ENCODE measurements at places on chromosomes 12 and 14.

DNA sequence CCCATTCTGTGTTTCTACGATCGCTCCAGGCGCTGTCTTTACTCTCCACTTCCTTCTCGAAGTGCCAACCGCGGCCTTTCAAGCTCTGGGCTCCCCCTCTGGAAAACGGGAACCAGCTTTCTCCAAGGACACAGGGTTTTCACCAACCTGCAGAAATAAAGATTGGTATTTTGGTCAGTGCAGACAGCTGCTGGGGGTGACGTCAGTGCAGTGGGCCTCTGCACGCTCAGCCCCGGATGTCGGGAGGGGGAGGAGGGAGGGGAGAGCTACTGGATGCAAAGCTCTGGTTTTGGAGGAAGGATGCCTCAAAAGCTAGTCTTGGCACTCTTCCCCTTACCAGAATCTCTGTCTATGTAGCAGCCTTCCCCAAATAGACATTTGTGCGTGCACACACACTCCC is 19.9 kb downstream of the HRK start:
- DNase-seq = no peak

DNA sequence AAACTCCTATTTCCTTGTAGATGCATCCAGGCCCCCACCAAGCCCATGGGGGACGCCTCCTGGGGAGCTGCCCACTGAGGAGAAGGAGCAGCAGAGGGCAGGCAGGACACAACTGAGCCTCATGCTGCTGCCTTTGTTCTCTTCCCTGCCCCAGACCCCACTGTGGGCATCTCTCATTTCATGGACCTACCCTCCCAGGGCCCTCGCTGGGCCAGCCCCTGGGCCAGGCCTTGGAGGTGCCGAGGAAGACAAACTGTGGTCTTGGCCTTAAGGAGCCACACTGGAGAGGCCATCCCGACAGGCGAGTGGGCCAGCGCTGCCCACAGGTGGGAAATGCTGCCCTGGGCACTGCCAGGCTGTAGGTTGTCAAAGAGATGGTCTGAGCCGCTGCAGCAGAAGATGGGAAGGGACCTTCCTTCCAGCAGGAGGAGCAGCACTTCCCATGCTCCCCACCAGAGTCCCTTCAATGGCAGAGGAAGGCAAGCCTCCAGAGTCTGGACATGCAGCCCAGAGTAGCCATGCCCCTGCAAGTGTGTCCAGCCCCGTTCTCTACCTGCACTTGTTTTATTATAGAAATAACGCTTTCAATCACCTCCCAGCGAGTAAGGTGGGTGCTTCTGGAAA is 147.4 kb downstream of the BCL11B start:
- DNase-seq = no peak

GRCh38 chr12:92186038-92186470 is 40.4 kb upstream of the BTG1 start:
- DNase-seq = no peak

DNA sequence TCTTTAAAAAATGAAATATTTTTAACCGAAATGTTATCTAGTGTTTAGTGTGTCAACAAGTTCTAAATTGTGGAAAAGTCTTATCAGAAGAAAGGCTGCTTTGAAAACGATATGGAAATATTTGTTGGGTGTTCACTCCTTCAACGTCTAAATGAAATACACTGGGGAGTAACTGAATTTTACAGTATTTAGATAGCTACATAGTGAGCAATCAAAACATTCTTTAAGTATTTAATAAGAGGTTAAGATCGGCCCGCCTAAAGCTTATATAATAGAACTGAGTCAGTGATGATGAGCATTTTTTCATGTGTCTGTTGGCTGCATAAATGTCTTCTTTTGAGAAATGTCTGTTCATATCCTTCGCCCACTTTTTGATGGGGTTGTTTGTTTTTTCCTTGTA is 228.3 kb downstream of the RAD51B start:
- no peak for DNase-seq

GRCh38 chr12:124188561-124189405 is 106.1 kb upstream of the RFLNA start:
- peak; percentile 17 for DNase-seq

DNA sequence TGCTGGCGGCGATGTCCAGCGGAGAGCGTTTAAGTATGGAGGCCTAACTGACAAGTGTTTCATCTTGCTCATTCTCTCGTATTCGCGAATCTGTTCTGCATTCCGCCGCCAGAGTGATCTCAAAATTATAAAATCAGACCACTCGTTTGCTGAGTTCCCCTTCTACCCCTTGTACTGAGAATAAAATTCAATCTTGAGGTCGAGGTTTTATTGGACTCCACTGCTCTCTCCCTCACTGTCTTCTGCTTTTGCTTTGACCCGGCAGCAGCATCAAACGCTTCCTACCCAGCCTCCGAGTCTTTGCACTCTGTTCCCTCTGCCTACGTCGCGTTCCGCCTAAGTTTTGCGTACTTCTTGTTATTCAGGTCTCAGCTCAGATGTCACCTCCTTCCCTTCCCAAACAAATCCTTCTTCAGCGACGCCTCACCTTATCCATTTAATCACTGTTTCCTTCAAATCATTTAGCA is 462 bp downstream of the KNTC1 start:
- DNase-seq = peak; percentile 67

GRCh38 chr14:96393071-96393691 is 1.3 kb downstream of the AK7 start:
- no peak for DNase-seq
